ENCODE measurements at places on chromosomes 13 and 19.

DNA sequence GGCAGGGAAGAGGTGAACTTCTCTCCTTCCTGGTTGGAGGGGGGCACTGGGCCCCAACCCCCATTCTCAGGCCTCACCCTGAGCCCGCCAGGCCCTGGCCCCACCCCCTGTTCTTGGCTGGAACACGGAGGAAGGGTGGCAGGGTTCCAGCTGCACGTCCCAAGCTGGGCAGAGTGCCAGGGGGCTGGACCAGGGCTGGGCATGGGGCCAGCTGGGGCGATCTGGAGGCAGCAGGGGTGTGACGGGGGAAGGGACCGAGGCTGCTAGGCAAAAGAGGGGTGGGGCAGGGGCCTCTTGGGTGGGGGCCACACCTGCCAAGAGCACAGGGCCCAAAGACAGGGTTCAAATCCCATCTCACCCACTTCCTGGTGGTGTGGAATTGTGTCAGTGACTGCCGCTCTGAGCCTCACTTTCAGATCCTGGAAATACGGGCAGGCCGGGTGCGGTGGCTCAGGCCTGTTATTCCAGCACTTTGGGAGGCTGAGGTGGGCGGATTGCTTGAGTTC lies 2.2 kb downstream of the HIF3A start:
- peak; percentile 47 for DNase-seq

GRCh38 chr13:111410232-111411021 lies 90.0 kb downstream of the TEX29 start:
- DNase-seq = no peak

DNA sequence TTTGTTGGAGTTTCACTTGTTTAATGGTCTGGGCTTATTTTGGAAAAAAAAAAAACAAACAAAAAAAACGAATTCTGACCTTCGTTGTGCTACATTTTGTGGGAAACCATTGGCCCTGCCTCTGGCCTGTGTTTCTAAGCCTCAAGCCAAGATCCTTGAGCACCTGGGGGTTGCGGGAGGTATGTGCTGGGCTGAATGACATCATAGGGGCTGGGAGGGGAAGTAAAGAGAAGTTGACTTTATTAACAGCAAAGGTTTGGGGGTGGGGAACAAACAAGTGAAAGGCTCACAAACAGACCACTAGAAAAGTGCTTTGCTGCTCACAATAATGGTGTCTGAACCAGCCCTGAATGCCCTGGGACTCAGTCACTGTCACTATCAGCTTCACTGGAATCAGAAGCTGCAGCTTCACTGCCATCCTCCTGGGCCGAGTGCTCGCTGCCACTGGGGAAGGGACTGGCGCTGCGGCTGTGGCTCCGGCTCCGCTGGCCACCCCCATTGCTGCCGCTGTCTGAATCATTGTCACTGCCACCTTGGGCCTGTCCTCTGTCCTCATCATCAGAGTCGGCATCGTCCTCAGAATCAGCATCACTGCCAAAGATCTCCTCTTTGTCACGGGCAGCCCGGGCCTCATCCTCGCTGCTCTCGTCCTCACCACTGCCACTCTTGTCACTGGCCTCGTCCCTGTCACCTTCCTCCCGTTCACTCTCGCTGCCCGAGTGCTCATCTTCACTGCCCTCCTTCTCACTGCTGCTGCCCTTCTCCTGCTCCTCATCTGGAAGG lies 5.1 kb downstream of the PAF1 start:
- no peak for DNase-seq

- DNase-seq = no peak
Measured at GRCh38 chr19:44527554-44527953, 1.9 kb downstream of the CEACAM20 start.

- DNase-seq = no peak
Measured at GRCh38 chr19:49614096-49614833, 23.3 kb downstream of the PRR12 start.

GRCh38 chr13:51412431-51412830 lies 40.4 kb downstream of the INTS6 start:
- DNase-seq = no peak

GRCh38 chr13:92836171-92836570 lies 390.4 kb upstream of the GPC6 start:
- no peak for DNase-seq

GRCh38 chr19:17322854-17323253 lies 11.8 kb downstream of the ANO8 start:
- no peak for DNase-seq

GRCh38 chr19:6495947-6496346 lies 6.2 kb downstream of the TUBB4A start:
- DNase-seq = no peak

DNA sequence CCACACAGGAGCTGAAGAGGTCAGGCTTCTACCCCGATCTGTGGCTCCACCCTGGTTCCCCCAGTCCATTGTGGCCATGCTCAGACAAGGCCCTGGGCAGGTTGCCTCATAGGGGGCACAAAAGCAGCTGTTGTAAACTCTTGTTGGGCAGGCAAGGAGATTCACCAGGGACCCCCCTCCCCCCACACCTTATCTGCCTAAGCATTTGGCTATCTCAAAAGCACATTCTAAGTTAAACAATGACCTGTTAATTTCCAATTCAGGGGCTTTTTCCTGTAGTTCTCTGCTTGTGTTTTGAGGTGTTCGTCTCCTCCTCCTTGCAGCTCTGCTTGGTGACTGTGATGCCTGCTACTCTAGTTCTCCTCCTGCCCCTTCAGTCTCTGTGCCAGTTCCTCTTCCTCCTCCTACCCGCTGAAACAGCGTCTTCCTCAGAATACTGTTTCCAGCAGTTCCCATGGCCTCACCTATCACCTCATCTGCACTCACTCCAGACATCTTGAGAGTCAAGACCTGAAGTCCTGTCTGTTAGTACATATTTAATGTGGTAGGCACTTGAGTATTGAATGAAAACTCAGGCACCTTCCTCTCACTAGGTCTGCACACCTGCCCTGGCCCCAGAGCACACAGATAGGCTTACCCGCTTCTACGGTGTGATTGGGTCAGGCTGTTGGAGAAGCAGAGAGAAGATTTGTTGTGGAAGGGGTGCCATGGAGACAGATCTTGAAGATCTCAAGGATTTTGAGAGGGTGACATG lies 31.7 kb downstream of the SPATA13 start:
- DNase-seq = no peak

DNA sequence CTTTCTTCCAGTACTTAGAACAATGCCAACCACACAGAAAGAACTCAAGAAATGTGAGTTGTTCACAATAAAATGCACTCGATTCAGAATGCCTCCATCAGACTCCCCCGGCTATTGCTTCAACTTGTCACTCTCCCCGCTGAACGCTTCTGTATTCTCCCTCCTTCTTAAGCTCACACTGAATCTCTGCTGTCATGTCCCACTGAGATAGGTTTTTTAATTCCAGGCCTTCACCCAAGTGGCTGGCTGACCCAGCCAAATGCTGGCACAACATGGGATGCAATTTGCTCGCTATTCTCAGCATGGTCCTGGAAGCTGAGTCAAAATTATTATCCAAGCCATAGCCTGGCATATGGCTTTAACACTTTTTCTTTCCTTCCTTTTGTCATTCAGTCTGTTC lies 76.8 kb upstream of the SERP2 start:
- DNase-seq = no peak

- DNase-seq = no peak
Measured at GRCh38 chr19:48645620-48646000, 377 bp downstream of the CA11 start.

DNA sequence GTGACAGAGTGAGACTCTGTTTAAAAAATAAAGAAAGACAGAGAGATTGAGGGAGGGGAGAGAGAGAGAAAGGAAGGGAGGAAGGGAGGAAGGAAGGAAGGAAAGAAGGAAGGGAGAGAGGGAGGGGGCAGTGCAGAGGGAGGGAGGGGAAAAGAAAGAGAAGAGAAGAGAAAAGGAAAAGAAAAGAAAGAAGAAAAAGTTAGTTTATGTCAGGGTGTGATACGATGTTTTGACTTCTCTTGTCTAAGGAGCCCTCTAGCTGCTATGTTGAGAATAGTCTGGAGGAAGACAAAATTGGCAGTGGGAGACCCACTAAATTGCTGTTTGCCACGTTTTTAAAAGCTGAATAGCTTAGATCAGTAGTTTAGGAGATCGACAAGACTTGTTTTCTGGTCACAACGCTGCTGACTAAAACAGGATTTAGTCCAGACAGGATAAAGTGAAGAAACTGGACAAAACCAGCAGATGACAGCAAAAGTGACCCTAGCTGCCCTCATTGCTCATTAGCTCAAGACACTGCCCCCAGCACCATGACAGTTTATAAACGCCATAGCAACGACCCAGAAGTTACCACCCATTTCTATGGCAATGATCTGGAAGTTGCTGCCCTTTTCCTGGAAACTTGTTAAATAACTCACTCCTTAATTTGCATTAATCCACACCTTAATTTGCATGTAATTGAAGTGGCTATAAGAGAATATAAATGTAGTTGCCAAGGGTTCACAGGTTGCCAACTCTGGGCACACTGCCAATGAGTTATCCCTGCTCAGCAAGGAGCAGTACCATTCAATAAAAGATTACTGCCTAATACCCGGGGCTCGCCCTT lies 11.1 kb downstream of the TEX101 start:
- no peak for DNase-seq

DNA sequence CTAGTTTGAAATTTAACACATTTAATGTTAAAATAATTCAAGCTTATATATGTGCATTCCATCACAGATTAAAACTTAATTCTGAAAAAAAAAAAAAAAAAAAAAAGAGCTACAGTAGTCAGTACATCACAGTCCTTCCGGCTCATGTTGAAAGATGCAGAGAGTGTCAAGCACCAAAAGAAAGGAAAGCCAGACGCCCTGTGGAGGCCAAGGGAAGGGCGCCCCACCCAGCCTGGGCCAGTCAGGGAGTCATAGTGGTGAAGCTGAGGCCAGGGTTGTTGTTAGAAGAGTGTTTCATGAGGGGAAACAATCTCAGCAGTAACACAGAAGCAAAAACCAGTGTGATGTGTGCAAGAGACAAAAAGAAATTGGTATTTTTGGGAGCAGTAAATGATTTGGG lies 375.3 kb downstream of the MTUS2 start:
- no peak for DNase-seq

DNA sequence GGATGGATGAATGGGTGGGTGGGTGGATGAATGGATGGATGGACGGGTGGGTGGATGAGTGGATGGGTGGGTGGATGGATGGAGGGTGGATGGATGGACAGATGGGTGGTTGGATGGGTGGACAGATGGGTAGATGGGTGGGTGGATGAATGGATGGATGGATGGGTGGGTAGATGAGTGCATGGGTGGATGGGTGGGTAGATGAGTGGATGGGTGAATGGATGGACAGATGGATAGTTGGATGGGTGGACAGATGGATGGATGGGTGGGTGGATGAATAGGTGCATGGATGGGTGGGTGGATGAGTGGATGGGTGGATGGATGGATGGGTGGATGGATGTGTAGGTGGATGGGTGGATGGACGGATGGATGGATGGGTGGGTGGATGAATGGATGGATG lies 17.8 kb downstream of the SHC2 start:
- no peak for DNase-seq

DNA sequence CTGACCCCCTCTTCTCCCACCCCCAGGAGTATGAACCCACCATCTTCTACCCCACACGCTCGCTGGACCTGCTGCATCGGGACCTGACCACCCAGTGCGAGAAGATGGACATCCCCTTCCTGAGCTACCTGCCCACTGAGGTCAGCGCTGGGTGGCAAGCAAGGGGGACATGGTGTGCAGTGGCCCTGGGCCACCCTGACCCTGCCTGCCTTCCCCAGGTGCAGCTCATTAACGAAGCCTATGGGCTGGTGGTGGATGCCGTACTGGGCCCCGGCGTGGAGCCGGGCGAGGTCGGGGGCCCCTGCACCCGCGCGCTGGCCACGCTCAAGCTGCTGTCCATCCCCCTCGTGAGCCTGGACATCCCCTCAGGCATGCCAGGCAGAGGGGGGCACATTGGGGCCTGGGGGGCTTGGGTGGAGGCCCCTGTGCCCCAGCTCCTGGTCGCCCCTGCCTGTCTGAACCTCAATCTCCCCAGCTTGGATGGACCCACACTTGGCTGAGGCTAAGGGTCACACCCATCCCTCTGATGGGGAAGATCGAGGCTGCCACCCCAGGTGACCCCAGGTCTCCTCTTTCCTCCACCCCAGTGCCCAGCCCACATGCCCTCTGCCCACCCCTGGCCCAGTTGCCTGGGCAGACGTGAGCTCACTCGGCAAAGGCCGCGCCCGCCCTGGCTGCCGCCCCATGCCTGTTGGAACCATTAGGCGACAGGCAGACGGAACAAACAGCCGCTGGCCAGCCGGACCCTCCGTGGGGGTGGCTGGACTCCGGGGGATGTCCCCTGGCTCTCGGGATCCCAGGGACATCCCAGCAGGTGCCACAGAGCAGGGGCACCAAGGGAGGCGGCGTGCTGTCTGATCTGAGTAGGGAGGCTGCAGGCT lies 2.5 kb upstream of the CILP2 start:
- no peak for DNase-seq

DNA sequence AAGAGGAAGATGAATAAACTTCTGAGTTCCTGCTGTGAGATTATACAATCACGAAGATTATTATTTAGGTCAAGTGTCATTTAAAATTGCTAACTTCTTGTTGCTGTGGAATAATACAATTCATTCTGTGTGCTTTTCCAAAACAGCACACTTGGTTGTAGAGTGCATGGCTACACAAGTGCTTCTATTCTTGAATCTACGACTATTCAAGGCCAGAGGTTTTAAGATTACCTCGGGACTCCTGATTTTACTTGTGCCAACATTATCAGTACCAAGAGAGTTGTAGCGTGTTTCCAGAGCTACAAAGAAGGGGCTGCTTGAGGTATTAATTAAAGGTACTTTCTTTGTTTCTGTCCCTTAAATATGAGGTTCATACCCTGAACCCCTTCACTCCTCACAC lies 234.0 kb upstream of the PCDH9 start:
- DNase-seq = no peak

DNA sequence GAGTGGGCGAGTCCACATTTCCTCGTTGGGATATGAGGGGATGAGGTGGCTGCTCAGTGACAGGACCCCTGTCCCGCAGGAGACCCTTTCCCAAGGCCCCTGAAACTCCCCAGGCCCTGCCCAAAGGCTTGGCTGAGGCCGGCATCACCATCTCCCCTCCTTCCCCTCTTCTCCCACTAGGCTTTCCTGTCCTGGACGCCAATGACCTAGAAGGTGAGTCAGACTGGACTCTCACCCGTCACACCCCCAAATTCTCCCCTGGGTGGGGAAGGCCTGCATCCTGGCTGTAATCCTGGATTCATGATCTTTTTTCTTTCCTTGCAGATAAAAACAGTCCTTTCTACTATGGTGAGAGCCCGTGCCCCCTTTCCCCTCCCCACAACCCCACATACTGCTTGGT lies 5.3 kb downstream of the FXYD3 start:
- DNase-seq = no peak
